ENCODE measurements at places on chromosomes 6 and 20. TPM values are rescaled to one million over a fixed set of nuclear protein-coding genes. Genes with fewer than 3 reads are reported as not detected.

Gene HUS1B
- 0.17 TPM for polyA plus RNA-seq

Gene IRF4
- not detected for polyA plus RNA-seq

Gene LRRC73
- 0.16 TPM for polyA plus RNA-seq

Gene OR2H2
- polyA plus RNA-seq: not detected

Gene LINC00237
- polyA plus RNA-seq: not detected

Gene PI3
- polyA plus RNA-seq: not detected

Gene SAPCD1
- polyA plus RNA-seq: 0.88 TPM

Gene ANKRD66
- not detected for polyA plus RNA-seq

Gene CLVS2
- polyA plus RNA-seq: not detected

Gene MAP3K7
- polyA plus RNA-seq: 40.1 TPM

Gene ZKSCAN3
- 4.7 TPM for polyA plus RNA-seq

Gene SUN5
- polyA plus RNA-seq: not detected

Gene ABHD16B
- polyA plus RNA-seq: not detected

Gene BRD2
- 110 TPM for polyA plus RNA-seq

Gene NKX2-4
- not detected for polyA plus RNA-seq

Gene BIRC7
- polyA plus RNA-seq: not detected

Gene OR12D3
- not detected for polyA plus RNA-seq

Gene KCNK16
- polyA plus RNA-seq: not detected

Gene SRSF12
- 0.04 TPM for polyA plus RNA-seq

Gene RPS6KA2
- polyA plus RNA-seq: 76.6 TPM

Gene AVP
- not detected for polyA plus RNA-seq

Gene EFCAB8
- polyA plus RNA-seq: not detected

Gene GNAS-AS1
- 0.65 TPM for polyA plus RNA-seq

Gene GPR63
- polyA plus RNA-seq: 1.6 TPM
